ENCODE measurements at places on chromosomes 13 and 19.

- no peak for DNase-seq
These were observed 7.3 kb upstream of the SOX1 start for GRCh38 chr13:112059457-112060281.

DNA sequence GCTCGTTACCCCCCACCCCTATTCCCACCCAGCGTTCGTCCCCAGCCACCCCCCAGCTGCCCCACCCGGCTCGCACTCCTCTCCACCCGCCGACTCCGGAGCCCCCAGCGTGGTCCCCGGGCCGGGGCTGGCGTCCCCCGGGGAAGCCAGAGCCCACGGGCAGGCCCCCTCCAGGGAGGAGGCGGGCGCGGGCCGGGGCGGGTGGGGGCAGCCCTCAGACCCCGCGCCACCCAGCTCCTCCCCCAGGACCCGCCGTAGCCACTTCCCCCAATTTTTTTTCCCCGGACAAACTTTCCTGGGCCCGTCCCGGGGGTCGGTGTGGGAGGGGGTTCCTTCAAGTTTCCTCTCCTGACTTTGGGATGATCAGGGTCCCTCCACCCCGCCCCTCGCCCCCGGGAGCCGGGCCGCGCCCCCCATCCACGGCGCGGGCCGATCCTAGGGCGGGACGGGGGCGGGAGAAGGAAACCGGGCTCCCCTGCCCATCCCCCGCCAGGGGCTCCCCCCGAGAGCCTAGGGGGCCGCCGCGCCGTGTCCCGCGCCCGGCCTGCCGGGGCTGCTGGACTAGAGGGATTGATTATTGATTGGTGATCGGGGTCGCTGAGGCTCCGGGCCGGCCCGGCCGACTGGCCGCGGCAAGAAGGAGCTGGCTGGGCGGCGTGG, 927 bp upstream of the TSHZ3 start:
- no peak for DNase-seq

GRCh38 chr13:89393758-89394304, 1722.7 kb downstream of the SLITRK5 start:
- no peak for DNase-seq

GRCh38 chr19:8618751-8619150, 8.2 kb upstream of the ADAMTS10 start:
- DNase-seq = no peak

DNA sequence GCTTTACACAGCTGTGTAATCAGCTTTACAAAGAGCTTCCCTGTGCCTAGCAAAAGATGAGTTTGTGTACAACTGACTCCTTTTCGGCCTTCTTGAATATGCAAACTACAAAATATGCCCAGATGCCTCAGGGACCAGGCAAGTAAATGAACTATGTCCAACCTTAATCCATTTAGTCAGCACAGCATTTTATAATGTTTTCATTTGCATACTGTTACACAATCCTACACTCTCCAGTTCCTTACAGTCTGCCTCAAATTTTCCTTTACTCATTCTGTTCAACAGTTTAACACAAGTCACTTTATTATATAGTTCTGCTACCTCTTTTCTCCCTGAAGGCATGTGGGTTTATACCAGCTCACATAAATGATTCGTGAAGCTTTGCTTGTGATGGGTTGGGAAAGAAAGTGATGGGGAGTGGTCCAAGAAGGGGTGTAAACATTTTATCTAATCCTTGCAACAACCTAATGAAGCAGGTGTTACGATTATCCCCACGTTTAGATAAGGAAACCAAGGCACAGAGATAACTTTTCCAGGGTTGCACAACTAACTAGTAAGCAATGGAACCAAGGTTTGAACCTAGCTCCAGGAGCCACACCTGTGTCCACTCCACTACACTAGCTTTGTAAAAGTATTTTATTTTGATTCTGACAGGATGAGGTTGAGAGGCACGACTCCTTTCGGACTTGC, 3.3 kb upstream of the USP12 start:
- no peak for DNase-seq

GRCh38 chr19:31089681-31090080, 259.6 kb downstream of the TSHZ3 start:
- no peak for DNase-seq

DNA sequence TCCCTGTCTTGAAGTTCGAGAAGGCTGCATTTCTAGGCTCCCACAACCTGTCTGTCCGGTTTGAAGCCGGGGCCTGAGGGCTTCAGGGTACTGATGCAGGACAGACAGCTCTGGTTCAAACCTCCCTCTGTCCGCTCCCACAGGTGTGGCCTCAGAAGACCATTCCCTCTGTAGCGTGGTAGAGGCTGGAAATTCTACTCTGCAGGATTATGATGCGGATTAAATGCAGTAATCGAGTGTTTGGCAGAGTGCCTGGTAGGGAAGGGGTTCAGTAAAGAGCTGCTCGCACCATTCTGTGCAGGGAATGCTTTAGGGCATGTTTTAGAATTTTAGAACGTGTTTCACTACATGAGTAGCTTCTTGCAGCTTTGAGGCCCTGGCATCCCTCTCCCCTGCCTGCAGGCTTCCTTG, 30.5 kb downstream of the PPP1R37 start:
- DNase-seq = no peak

GRCh38 chr19:7393939-7394730, 45.4 kb downstream of the ARHGEF18 start:
- no peak for DNase-seq

GRCh38 chr19:41323430-41324125, 13.6 kb downstream of the CCDC97 start:
- DNase-seq = peak; percentile 93

DNA sequence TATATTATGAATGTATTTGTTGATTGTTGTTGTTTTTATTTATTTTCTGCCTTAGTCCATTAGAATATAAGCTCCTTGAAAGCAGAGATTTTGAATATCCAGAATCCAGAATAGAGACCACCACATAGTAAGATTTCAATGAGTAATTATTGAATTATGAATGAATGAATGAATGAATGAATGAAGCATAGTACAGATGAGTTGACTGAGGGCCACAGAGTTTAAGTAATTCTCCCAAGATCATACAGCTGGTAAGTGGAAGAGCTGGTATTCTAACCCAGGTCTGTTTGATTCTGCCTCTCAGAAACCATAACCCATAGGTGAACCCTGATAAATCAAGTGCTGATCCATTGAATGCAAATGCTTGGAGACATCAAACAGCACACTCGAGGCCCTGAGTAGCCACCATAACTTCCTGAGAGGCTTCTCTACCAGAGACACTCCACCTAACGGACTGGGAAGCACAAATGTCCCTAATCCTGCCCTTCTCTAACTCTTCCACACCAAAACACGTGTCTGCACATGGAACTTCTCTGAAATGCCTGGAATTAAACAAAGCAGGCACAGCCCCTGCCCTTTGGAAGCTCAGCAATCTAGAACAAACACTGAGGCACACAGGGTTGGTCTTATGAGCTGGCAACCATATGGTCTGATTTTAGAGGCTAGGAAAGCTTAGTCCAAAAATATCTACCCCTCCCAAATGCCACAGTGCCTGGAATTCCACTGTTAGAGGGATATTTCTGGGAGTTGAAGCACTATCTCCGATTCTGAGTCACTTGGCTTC, 190.1 kb downstream of the FOXO1 start:
- no peak for DNase-seq

- DNase-seq = peak; percentile 48
These were observed 17.7 kb upstream of the KLF5 start for GRCh38 chr13:73040968-73041596.

DNA sequence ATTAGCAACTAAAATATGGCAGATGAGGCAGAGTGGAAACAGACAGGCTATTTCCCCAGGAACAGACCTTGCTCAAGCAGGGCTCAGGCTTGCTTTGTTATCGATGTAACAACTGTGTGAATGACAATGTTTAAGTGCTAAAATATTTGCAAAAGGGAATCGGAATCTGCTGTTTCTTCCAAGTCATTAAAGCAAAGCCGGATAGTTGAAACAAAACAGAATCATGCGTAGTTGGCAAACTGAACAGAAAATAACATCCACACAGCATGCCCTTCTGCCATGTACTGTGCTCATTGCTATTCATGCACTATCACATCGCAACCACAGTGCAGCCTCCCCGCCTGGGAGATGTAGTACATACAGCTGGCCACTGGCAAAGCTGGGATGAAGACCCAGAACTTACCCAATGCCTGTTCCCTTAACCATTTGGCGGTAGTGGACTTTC, 799.1 kb downstream of the DIAPH3 start:
- no peak for DNase-seq

DNA sequence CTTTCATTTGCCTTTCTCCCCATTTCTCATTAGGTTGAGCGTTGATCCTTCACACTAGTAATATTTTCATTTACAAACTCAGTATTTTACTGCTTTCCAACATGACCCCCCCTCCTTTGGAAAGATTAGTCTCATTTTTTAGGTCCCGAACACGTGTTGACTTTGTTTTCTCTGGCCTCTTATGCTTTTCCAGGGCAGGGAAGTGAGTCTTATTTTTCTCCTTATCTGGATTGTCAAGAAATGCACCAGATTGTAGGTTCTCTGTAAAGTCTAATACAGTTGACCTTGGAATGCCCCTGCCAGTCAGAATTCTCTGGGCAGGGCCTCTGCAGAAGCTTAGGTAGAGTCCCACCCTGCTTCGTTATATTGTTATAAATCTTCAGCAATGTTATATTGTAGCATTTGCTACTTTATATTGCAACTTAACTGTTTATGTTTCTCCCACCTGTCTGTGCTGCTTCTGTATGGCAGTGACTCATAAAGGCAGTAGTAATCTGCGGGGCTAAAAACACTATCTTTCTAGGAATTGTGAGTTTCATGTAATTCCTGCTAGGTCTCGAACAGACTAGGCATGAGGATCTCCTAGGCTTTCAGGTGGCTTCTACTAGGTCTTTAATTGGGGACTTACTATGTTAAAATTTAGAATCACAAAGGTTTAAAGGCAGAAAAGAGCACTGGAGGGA, 2.0 kb downstream of the TDRD3 start:
- DNase-seq = peak; percentile 32

DNA sequence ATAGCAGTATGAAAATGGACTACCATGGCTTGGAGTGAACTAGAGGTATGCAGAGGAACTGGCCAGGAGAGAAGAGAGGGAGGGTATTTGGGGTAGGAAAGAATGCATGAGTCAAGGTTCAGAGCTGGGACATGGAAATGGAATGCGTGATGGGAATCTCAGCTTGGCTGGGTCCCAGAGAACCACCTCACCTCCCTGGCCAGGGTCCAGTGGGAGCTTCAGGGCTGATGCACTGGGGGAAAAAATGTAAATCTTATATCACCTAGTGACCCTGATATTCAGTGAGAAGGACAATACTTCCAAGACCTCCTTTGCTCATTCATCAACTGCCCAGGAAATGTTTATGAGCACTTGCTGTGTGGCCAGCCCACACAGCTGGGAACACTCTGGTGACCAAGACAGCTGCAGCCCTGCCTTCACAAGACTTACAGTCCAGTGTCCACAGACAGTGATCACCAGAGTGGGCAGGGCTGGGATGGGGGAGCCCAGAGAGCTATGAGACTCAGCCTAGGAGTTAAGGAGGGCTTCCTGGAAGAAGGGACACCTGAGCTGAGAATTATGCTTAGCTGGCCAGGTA, 12.8 kb downstream of the IGSF23 start:
- no peak for DNase-seq

- peak; percentile 94 for DNase-seq
These were observed at the start of the genes IER2 and STX10 for GRCh38 chr19:13150187-13150930. Gene IER2, plus strand, starts transcription at chr19:13150411. Its CDS starts 2,776 bp downstream, at chr19:13153187. Gene STX10, minus strand, starts transcription at chr19:13150375. Its CDS starts 202 bp downstream, at chr19:13150173.

DNA sequence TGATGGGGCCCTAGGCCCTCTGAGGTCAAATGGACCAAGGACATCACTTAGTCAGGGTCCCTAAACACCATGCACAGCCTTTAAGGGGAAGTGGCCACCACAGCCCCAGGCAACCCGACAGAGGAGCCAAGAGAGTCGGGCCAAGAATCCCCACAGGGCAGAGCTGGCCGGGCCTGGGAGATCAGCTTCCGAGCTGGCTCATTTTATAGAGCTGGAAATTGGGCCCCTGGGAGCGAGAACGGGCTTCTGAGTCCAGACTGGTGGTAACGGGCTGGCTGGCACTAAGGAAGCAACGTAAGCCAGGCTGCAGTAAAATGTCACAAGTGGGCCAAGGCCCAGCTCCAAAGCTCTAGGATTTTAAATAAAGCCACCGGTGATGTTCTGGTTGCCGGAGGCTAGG, 51.1 kb downstream of the HSPH1 start:
- no peak for DNase-seq

- no peak for DNase-seq
These were observed 192.5 kb downstream of the POU4F1 start for GRCh38 chr13:78410847-78411246.

- DNase-seq = no peak
These were observed 9.0 kb downstream of the TNFSF14 start for GRCh38 chr19:6660930-6661329.

DNA sequence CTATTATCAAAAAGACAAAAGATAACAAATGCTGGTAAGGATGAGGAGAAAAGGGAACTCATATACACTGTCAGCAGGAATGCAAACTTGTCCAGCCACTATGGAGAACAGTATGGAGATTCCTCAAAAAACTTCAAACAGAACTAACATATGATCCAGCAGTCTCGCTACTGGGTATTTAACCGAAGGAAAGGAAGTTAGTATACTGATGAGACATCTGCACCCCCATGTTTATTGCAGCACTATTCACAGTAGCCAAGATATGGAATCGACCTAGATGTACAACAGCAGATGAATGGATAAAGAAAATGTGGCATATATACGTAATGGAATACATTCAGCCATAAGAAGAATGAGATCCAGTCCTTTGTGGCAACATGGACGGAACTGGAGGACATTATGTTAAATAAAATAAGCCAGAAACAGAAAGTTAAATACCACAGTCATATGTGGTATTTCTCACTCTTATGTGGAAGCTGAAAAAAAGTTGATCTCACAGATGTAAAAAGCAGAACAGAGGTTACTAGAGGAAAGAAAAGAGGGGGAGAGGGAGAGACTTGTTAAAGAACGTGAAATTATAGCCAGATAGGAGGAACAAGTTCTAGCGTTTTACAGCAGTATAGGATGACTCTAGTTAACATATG, 83.2 kb downstream of the RUBCNL start:
- no peak for DNase-seq

- no peak for DNase-seq
These were observed 18.5 kb upstream of the ATP12A start for GRCh38 chr13:24661713-24662112.

DNA sequence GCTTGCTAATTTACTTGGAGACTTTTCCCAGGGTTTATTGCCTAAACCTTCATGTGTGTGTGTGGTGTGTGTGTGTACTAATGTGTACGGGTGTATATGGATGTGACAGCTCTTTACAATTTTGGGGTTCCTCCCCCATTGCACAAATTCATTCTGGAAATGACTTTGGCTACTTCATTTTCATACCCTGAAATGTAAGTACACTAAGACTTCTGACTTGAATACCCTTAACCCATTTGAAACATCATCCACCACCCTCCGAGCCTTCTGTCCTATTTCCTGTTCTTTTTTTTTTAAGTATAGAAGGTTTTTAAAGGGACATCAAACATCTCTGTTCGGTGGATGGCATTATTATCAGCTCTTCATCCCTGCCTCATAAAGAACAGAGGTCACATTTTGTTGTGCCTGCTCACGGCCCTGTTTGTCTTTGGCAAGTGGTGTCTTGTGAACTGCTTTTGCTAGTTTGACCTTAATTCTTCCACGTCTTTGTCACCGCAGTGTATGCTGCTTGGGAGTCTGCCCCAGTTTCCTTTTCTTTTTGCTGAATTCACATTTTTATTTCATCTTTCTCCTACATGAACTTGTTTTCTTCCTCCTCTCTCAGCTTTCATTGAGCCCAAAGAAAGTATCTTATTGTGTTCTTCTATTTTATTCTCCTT, 228.3 kb downstream of the FOXO1 start:
- DNase-seq = no peak
